ENCODE measurements at places on chromosomes 11 and 22.

- no peak for DNase-seq
Observed at GRCh38 chr22:22467112-22467511, 41.4 kb downstream of the ZNF280B start.

DNA sequence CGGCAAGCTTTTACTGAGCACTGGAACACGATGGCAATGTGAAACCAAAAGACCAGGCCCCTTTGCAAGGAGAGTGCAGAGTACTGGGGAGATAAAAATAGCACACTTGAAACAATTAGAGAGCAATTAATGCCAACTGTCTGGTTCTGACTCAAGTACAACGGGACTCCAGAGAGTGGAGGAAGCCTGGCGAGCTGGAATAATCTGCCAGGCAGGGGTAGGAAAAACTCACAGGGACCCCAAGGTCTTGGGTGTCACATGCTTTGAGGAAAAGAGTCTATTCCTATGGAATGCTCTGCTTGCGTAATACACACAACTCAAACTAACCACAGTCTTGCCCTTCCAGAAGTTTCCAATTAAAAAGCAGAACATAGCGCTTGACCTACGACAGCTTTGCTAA lies 113.0 kb upstream of the CLMP start:
- DNase-seq: no peak

DNA sequence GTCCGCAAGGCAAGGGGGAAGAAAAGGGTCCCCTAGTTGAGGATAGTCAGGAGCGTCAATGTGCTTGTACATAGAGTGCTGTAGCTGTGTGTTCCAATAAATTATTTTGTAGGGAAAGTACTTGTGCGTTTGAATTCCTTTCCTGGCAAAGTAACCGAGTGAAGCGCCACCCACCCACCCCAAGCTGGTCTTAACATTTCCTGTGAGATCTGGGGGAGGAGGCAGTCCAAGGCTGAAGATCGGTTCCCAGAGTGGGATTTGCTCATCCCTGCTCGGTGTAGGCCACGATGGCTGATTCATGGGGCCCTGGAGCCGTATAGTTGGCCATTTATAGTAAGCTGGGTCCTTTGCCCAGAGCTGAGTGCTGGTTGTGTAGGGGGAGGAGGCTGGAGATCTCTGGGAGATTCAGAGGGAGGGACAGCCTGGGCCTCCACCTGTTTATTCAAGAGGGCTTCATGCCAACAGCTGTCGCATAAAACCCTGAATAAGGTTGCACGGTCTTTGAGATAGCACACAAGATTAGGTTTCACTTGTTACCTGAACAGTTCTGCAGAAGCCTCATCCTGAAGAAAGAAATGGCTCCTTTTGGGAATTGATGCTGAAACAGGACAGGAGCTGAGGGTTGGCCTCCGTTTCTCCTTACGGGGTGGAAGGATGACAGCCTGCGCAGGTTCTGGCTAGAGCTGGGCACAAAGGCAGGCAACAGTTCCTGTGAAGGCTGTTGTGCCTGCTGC lies 2.4 kb downstream of the ATF4 start:
- no peak for DNase-seq

GRCh38 chr11:86798988-86799387 lies 1.4 kb upstream of the PRSS23 start:
- DNase-seq: no peak

DNA sequence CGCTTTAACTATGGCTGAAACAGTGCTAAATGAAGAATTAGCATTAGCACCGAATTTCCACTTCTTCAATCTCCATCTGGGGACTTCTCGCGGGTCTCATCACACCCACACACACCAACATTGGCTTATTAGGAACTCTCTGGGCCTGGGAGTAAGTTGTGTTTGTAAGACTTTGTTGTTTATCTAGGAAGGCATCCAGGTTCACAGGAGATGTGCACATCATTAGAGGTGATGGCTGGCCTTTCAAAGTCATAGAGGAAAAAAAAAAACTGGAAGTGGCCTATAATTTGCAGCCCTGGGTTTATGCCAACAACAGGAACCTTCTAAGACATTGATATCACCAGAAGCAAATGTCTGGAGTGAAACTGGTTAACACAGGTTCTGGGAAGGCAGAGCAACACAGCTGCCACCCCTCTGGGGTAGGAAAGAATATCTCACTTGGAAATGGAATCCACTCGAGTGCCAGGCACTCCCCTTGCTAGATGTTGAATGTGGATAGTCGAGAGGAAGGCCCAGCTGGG lies 84.5 kb downstream of the TRAF6 start:
- DNase-seq: no peak

DNA sequence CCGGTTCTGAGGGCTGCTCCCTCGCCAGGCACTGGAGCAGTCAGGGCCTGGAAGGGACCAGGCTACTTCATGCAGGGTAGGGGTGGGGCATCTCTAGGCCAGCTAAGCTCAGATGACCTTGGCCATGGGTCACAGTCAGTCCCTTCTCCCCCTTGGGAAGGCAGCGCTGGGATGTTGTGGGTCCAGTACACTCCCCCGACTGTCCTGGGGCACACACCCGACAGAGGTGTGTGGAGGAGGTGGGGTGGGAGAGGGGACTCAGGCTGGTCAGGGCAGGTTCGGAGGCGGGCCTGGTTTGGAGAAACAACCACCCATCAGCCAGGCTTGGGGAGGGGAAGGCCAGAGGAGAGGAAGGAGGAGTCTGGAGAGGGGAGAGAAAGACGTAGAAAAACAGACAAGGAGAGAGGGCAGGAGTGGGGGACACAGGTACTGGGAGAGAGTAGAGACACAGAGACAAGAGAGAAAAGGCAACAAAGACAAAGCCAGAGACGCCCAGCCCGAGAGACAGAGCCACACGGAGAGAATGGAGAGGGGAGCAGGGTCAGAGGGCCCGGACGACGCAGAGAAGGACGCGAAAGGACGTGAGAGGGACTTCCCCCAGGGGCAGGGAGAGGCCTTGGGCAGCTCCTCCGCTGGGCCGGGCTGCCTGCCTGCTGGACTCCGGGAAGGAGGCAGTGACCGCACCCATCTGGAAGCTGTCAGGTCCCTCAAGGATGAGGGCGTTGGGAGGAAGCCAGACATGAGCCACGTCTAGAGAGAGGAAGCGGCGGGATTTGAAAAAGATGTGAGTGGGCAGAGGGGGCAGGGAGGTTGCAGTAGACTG lies 30.6 kb upstream of the TSKU start:
- DNase-seq: peak; percentile 76

DNA sequence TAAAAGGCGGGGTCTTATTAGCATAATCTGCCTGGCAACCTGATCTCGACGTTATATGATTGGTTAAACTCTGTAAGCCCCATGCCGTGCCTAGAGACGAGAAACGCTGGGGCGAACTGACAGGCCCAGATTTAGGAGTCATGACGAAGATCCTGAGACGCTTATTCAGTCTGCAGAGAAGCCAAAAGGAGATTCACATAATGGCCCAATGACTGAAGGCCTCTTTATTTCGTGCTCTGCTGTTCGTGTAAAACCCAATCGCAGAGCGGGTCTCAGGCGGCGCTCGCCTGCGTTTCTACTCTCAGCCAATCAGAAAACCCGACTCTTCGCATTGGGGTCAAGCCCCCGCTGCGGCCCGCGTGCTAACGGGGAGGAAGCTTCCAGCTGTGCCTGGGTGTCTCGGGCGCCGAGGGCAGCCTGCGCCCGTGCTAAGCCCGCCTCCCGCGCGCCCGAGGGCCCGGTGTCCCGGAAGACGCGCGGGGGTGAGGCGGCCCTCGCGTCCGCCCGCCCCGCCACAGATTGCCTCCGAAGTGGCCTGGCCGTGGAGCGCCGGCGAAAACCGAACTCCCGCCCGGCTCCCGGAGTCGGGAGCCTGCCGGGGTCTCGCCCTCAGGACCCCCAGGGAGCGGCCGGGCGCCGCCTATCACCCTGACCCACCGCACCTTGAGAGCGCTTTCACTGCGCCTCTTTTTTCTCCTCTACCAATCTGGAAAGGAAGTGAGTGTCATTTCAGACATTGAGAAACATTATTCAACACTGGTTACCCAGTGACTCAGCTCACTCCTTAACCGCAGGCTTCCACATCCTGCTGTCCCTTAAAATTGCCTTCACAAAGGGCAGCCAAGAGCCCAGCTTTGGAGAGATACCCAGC lies 446 bp upstream of the PRDM10 start:
- peak; percentile 94 for DNase-seq

DNA sequence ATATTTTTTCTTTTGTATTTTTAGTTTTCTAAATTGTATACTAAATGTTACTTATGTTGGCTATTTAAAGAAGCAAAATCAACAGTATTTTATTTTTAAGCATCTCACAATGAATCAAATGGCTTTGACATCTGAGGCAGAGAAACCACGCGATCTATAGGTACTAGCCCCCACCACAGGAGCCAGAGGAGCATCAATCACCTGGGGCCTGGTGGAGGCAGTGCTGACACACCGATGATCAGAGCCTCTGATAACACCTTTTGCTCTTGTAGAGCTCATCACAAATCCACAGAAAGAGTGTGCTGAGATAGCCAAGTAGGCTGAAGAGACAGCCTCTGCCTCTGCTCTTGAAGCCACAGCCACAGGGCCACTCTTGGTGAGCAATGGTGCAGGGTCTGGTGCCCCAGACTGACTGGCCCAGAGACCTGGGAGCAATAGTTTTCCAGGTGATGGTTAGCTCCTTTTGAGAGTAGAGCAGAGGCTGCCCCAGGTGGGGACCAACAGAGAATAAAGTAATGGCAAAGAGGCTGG lies 25.2 kb downstream of the HIRA start:
- no peak for DNase-seq
